Activated CD4-positive, alpha-beta T cell treated with anti-CD3 and anti-CD28 coated beads, Interleukin-2, amount 50 U/mL, for 4 hours (primary cell): ENCODE measurements at places on chromosomes 16 and 17.

DNA sequence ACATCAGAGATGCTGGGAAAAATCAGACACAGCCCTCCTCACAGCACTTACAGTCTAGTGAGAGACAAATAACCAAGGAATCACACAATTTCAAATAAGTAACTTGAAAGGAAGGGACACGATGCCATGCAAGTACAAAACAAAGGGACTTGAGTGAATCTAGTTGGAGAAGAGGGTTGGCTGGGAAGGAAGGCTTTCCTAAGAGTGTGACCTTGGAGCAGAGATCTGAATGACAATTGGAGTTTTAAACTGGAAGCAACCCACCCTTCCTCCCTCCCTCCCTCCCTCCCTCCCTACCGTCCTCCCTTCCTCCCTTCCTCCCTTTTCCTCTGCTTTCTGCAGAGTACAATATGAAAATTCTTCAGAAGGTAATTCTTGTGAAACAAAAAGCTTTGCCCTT lies 31.1 kb downstream of the ADAMTS18 start:
- DNase-seq = no peak

DNA sequence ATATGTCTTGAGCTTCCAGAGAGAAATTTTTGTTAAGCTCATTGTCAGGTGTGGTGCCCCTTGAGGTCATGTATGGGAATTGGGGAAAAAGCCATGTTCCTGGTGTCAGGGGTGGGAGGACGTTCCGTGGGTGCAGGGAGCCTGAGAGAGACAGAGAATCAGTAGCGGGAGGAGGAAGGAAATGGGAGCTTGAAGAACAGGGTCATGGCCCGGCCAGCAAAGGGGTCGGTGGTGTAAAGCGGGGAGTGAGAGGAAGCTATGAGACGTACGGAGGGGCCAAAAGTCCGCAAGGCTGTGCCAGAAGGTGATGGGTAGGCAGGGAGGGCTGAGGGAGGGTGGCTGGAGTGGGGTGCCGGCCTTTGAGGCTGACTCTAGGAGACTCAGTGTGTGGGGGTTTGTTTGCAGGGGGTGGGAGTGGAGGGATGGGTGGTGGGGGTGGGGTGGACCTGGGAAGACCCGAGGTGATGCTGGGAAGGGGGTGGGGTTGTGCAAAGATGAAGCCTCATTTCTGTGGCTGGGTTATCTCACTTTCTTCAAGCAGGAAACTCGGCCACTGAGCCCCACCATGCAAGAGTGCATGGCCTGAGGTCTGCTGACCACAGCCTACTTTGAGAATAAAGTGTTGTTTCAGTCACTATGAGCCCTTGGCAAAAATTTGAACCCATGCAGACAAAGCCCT lies 63.6 kb downstream of the PLCG2 start:
- DNase-seq = no peak

DNA sequence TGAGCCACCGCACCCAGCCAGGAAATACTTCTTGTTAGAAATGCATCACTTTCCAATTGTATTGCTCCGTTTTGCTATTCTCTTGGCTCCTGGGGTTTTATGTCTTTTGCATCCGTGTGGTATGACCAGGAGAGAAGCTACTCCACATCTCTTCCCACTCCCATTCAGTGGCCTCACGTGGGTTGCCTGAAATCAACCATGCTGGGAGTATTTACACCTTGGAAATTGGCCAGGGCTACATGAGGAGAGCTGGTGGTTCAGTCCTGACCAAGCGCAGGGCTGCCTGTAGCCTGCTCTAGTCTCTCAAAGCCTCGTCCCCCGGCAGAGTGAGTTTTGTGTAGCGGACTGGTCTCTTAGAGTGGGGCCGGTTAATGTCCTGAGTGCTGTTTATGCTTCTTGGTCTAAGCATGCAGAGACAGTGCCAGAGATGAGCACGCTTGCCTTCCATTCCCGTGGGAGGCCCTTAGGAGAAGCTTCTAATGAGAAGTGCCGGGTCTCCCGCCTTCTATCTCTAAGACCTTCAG lies 3.8 kb downstream of the WFDC1 start:
- no peak for DNase-seq

DNA sequence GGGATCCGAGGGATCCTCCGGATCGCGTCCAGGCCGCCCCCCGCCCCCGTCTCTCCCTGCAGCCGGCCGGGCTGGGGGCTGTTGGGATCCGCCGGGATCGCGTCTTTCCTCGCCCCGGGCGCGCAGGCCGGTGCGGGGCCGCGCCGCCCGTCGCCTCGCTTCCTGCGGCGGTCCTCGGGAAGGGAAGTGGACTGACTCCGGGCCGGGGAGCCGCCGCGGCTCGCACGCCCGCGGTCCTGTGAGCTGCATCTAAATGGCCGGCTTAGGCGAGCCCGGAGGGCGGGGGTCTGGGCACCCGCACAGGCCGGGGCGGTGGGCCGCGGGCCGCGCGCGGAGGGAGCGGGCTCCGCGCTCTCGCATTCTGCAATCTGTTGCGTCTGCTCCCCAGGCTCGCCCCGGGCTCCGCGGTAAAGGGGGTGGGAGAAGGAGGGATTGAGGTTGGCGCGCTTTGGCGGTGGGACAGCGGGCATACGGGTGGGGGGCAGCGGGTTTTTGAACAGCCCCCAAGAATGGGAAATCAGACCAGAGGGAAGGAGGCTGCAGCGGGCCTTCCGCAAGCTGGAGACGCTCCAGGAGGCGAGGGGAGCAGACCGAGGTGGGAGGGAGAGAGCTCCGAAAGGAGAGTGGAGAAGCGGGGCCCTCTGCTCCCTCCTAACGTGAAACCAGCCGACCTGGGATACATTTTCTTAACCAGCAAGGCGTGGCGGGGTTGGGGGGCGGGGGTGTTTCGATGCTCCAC lies 2.2 kb downstream of the TMEM132E start:
- no peak for DNase-seq

DNA sequence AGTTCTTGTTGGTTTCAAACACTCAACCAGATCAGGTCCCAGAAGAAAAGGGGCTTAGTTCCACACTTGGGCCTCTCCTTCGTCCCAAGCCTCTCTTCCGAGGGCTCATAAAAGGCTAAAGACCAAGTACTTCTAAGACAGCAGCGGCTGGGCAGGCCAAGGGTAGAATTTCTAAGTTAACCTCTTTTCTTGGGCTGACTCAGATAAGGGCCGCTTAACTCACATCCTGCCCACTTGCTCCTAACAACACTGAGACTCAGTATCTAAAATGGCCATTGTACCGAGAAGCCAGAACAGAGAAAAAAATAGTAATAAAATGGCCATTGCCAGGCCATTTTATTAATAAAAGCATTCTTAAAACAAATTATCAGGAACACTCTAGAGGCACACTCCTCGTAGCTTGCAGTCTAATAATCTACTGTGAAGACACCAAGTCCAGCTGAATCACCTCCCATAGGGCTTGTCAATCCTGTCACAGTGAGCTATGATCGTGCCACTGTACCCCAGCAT lies 42.1 kb downstream of the RANBP10 start:
- no peak for DNase-seq

- no peak for DNase-seq
Observed at GRCh38 chr17:58492238-58493121, 4.3 kb upstream of the HSF5 start.

- DNase-seq = no peak
Observed at GRCh38 chr17:61411011-61411260, 11.3 kb downstream of the TBX2 start.

DNA sequence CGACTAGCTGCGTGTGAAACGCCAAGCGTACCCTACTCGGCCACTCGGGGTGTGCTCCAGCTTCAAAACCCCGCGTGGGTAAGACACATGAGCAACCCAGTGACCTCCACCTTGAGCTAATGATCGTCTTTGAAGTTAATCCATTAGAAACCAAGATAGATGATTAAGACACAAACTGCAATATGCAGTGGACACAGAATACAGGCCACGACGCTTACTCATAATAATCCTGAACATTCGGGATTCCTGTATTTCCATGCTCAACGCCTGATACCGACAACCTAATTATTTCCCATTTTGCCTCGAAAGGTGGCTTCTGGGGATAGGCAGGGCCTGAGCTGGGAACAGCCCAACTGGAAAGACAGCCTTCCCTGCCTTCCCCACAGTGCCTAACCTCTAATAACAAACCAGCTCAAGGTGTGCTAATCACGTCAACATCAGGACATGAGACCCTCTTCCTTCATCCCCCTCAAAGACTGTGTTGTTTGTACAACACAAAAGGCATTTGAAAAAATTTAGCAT lies 504 bp upstream of the COPRS start:
- DNase-seq = no peak

GRCh38 chr16:49674990-49675389 lies 180.9 kb downstream of the ZNF423 start:
- no peak for DNase-seq

DNA sequence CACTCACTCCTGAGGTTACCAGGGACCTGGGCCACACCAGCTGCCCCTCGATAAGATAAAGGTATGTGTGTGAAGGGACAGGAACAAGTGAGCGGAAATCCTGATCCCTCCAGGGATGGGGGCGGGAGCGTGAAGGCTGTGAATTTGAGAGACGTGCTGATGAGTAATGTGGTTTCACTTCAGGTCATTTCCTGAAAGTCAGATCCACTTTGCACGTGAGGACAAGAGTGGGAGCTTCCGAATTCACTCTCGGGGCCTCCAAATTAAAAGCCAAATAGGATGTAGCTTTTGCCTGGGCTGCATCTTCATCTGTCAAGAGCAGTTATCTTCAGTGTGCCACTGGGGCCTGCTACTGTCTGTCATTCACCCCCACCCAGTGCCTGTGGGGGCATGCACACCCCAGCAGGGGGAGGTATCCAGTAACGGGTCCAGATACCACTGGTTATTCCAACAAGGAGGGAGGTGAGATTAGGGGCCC lies 87.4 kb upstream of the LHX1 start:
- DNase-seq = no peak

GRCh38 chr17:611202-611601 lies 103.4 kb downstream of the VPS53 start:
- DNase-seq = no peak

- no peak for DNase-seq
Observed at GRCh38 chr16:86380030-86380429, 130.3 kb upstream of the FOXF1 start.

GRCh38 chr16:88763502-88764053 lies 21.4 kb downstream of the PIEZO1 start:
- no peak for DNase-seq

GRCh38 chr16:87838643-87839541 lies 30.4 kb downstream of the SLC7A5 start:
- DNase-seq = no peak

DNA sequence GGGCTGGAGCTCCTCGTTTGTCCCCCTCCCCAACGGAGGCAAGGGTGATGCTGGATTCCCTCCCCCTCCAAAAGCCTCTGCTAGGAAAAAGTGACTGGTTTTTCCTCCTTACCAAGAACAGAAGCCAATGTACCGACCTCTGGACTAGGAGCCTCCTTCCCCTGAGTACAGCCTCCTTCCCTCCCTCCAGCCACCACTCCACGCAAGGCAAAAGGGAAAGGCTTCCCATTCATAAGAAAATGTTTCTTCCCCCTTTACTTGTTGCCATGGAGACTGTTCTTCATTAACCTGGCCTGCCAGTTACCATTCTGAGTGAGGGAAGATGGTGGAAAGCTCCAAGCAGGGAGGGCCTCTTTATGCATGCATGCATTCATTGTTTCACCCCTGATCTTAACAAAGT lies 4.3 kb upstream of the PIMREG start:
- DNase-seq = no peak

DNA sequence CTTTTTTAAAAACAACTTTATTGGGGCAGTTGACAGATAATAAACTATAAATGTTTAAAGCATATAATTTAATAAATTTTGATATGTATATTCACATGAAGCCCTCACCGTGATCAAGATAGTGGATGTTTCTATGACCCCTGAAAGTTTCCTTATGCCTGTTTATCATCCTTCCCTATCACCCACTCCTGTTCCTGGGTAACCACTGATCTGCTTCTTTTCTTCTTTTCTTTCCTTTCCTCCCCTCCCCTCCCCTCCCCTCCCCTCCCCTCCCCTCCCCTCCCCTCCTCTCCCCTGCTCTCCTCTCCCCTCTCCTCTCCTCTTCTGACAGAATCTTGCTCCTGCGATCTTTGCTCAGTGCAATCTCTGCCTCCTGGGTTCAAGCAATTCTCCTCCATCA lies 193.7 kb upstream of the CDH13 start:
- DNase-seq = no peak

GRCh38 chr17:57708410-57708809 lies 36.7 kb downstream of the CCDC182 start:
- DNase-seq = no peak

- DNase-seq = no peak
Observed at GRCh38 chr17:4560421-4560820, at the start of gene GGT6. GGT6 (minus strand) TSS chr17:4560577; CDS start chr17:4560521, 56 bp downstream.

GRCh38 chr17:2972749-2973148 lies 90.7 kb downstream of the OR1D5 start:
- DNase-seq = no peak

- DNase-seq = no peak
Observed at GRCh38 chr17:44636562-44636961, 19.7 kb upstream of the MEIOC start.

DNA sequence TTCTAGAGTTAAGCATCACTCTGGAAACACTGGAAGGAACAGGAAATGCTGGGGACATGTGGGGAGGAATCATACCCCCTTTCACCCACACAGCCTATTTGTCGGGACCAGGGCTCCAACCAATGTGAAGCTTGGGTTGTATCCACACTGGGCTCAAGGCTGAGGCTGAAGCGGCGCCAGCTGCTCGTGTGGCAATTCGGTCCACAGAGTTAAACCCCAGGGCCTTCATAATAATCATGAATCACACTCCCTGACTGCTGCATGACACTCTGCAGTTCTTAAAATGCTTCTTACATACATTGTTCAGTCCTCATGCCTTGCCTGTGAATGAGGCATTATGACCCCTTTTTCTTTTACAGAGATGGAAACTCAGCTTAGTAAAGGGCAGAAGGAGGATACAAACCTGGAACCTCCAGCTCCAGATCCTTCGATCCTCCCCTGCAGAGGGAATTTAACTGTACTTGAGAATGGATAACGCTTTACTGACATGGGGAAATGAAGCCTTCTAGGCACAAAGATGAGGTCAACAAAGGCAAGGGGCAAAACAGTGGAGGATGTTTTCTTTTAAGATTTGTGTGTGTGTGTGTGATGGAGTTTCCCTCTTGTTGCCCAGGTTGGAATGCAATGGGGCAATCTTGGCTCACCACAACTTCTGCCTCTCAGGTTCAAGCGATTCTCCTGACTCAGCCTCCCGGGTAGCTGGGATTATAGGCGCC lies 72.7 kb downstream of the SOX9 start:
- DNase-seq = no peak

DNA sequence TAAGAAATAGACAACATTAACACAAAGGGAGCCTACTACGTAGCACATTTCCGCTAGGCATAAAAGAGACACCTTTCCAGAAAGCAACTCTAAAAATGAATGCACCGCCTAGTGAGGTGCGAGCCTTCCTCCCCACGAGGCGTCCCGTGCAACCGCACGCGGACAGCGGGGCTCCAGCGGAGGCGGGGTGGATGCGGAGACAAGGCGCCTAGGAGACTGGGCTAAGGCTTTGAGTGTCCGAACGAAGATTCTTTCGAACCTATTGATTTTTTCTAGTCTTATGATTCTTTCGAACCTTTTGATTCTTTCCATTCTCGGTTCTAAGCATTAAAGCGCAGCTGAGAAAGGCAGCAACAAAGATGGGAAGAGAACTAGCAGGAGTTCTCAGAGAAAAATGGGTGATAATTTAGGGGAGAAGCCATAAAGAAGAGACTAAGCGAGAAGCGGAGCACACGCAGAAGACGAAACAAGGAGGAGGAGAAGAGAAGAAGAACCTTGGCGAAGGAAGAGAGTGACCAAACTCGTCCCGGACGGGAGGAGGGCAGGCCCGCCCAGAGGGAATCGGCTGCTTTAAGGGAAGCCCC lies 394 bp upstream of the CPD start:
- peak; percentile 56 for DNase-seq
